ENCODE measurements at places on chromosomes 11 and 22.

DNA sequence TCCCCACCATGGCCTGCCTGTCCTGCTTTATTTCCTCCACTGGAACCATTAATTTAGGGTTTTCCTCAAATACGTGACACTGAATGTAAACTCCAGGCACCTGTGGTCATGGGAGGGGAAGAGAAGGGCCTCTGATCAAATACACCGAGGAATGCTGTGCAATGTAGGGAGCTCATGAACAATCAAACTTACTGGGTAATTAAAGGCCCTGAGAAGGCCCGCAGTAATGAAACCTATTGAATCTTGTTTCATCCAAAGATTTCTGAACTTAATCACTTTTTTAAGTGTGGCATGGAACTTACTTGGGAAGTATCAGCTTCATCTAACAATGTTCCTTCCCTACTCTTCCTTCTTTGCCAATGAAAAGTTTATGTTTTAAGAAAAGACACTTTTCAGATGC is 299.8 kb downstream of the MIAT start:
- no peak for DNase-seq

- no peak for DNase-seq
Measured at GRCh38 chr22:50473088-50473487, 1.7 kb downstream of the SBF1 start.

DNA sequence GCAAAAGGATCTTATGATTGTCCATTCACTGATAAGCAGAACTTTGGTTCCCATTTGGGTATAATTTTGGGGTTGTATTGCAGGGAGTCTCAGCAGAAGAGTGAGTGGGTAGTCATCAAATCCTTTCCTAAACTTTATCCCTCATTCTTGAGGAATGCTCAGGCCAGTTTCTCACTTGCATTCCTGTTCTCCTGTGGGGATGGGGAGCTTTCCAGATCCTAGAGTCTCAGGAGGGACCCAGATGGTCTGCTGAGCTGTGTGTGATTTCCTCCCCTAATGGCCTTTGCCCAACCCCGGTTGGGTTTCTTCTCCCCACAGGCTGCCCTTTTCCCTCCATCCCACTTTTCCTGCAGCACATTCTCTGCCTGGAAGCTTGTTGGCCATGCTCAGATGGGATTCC is 79.9 kb downstream of the MIAT start:
- DNase-seq: no peak

DNA sequence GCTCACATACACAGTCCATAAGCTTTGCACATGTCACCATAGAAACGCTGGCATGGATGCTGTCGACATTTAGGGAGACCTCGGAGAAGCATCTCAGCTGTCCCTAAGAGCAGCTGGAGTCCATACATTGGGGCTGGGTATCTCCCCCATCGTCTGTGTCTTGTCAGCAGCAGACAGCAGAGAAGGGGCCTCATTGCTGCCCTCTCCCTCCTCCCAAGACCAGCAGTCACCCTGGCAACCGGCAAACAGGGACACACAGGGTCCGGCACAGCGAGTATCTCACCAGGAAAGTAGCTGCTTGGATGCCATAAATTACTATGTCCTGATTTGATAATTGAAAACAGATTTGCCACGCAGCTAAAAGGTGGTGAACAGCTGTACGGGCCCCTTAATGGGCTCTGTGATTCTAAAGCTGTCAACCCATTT is 84.4 kb downstream of the CD44 start:
- no peak for DNase-seq

DNA sequence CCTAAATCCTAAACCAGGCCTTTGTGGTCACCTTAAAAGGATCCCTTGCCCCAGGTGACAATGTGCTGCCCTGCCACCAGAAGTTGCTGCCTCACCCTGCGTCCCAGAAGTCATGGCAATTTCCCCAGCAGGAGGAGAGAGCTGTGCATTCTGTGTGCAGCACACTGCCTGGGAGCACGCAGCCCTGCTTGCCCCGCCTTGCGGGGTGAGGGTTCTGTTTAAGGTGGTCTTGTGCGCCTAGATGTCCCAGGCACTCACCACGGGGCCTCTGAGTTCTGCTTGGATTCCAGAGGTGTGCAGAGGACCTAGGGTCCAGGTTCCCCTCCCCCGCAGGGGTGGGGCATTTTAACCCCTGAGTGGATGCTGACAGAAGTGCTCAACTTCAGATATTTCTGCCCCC is 95.0 kb downstream of the GRAMD1B start:
- DNase-seq: no peak

GRCh38 chr11:25910086-25910485 is 421.8 kb upstream of the ANO3 start:
- no peak for DNase-seq

DNA sequence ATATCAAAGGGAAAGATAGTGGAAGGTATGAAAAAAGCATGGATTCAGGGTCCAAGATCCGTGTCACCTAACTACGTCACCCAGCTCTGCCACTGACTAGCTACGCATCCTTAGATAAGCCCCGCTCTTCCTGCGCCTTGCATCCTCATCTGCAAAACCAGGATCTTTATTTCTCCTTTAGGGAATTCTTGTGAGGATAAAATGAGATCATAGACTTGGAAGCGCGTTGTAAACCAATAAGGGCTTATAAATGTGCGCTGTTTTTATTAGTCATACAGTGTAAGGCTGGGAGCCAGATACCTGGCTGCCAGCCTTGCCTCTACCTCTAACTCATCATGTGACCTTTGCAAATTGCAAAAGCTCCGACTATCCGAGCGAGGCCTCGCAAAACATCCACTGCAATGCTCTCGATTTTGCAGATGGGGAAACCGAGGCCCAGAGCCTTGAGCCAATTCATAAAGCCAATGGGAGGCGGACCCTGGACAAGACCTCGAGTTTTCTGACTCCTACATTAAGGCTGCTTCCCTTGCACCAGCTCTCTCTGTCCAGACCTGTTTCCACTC is 753 bp downstream of the PRPF19 start:
- DNase-seq: peak; percentile 74

GRCh38 chr11:67252831-67253239 is 13.4 kb upstream of the GRK2 start:
- no peak for DNase-seq

- no peak for DNase-seq
Measured at GRCh38 chr11:8196749-8197148, 27.9 kb upstream of the RIC3 start.

GRCh38 chr22:33710326-33710725 is 209.9 kb downstream of the LARGE1 start:
- DNase-seq: no peak

GRCh38 chr11:69660001-69660500 is 15.1 kb downstream of the LTO1 start:
- no peak for DNase-seq

DNA sequence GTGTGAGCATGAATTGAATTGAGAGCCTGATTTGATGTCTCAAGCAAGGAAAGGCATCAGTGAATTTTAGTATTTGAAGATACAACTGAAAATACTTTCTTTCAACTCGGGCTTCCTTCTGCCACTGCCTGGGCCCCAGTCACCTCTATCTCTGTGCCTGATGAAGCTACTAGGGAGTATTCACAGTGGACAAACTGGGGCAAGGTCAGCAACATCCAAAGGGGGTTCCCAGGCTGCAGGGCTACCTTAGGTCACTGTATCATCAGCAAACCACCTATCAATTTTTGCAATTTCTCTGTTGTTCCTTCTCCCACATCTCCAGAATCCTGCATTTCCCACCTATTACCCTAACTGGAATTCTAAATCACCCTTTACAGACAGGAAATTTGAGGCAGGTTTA is 10.2 kb downstream of the PRAME start:
- DNase-seq: no peak

GRCh38 chr11:92811341-92811740 is 158.1 kb upstream of the MTNR1B start:
- peak; percentile 14 for DNase-seq

- DNase-seq: peak; percentile 74
Measured at GRCh38 chr22:20885557-20886323, 26.9 kb downstream of the SNAP29 start.

- DNase-seq: no peak
Measured at GRCh38 chr11:21059879-21060278, 390.5 kb downstream of the NELL1 start.

- DNase-seq: no peak
Measured at GRCh38 chr22:37069719-37070118, 18.2 kb downstream of the KCTD17 start.

GRCh38 chr11:106271686-106272085 is 194.2 kb downstream of the AASDHPPT start:
- DNase-seq: peak; percentile 66

DNA sequence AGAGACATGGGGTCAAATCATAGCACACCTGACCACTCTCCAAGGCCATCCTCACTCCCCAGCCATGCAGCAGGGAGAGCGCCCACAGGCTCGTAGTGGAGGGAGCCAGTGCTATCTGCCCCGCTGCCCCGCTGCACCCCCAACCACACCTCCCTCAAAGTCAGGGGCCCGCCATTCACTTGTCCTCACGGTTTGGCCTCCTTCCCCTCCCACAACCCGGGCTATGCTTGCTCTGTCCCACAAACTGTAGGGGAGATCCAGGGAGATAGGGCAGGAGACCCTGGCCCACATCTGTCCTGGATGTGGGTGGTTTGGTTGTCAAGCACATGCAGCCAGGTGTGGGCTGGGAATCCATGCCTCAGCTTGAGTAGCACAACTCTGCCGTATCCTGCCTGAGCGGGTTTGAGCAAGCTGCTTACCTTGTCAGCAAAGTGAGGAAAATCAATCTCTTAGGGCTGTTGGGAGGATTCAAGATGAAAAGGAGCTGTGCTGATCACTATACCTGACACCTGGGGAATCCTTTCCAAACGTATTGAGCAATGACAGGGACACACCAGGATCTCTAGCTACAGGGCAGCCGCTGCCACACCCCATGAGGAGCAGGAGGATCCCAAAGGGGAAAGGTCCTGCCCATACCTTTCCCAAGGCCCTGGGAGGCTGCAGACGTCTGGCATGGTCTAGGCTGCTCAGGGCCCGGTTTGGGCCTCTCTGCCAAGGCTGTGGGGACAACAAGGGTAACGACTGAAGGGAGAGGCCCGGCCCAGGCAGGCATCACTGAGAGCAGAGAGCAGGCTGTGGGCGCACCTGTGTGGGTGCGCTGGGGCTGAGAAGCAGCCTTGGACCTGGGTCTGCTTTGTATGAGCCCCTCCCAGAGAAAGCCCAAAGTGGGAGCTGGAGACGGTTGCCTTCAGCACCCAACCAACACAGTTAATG is 23.3 kb downstream of the KCNJ5 start:
- no peak for DNase-seq

GRCh38 chr11:23211221-23211620 is 350.9 kb upstream of the CCDC179 start:
- DNase-seq: no peak

DNA sequence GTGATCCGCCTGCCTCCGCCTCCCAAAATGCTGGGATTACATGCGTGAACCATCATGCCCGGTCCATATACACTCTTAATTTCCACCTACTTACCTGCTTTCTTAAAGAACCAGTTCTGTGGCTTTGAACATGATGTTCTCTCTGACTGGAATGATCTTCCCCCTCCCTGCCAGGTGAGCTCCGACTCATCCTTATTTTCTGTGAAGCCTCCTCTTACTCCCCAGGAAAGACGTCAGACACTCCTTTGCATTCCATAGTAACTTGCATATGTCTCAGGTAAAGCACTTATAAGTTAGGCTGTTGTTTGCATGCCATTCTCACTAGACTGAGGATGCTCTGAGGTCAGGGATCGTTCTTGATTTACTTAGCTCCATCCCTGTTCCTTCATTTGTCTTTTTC is 91.8 kb upstream of the RAB1B start:
- DNase-seq: peak; percentile 44

DNA sequence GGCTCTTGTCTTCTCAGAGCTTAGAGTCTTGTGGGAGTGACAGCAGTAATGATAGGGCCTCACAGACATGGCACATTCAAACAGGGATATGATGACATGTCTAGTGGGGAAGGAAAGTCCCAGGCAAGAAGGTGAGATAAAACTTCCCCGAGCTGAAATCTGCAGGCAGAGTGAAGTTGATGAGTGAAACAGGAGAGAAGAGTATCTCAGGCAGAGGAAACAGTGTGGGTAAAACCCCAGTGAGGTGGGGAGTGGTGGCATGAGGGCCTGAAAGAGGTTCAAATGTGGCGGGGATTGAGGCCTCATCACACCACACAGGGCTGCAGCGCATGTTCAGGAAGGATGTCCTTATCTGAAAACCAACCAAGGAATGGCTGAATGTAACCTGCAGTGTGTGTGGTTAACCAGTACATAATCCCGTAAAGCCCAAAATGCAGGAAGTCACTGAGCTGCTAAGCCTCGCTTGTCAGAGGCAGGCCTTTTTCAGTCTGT is 153.8 kb upstream of the E2F8 start:
- DNase-seq: no peak

DNA sequence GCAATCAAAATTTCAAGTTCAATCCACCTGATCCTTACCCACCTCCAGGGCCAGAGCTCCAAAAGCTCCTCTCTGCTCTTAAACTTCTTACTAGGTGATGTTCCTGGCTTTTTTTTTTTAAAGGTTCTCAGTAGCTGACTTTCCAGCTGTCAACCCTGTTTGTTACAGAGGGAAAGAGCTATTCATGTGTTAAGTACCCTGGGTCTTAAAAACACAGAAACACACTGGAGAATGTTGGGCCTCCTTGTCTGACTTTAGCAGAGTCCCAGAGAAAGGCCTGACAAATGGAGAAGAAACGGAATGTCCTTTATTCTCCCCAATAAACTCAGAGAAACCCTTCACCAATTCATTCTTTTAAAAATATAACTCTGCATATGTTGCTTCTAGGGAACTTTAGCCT is 3.2 kb downstream of the LRRC4C start:
- no peak for DNase-seq

GRCh38 chr11:7907121-7907520 is 23.9 kb downstream of the OR10A6 start:
- DNase-seq: no peak

DNA sequence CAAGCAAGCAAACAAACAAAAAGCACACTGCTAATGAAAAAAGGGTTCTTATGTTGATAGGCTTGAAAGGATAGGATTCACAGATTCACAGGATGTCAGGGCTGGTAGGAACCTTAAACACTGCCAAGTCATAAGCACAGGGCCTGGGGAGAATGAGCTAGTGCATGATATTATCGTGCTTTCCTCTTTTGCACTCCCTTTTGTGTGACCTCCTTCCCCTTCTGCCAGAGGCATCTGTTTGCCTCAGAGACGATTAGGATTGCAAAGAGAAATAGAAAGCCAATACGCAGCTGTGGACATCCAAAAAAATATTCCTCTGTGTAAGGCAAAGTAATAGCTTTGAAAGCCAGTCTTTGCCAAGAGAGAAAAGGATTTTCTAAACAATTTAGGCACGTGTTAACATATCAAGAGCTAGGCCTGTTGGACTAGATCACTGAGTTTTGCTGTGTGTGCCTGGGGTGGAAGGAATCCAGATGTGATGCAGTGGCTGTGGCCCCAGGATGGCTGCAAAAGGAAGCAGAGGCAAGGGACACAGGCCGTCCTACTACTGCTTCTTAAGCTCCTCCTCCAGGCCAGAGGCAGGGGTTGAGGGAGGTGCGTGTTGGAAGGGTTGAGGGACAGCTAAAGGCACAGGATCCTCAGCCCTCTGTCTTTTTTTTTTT is 30.6 kb downstream of the MCHR1 start:
- DNase-seq: no peak

Data from NCI-H226 (cell line).